ENCODE measurements at places on chromosomes 2 and 18. TPM values are rescaled to one million over a fixed set of nuclear protein-coding genes. Genes with fewer than 3 reads are reported as not detected.

The KANSL3 gene
- 13.5 TPM for total RNA-seq

The CDKL4 gene
- 2.1 TPM for total RNA-seq

The VIL1 gene
- 0.59 TPM for total RNA-seq

The PARD3B gene
- total RNA-seq, result 35.8 TPM

The ATP8B1 gene
- 21.5 TPM for total RNA-seq

The ANKRD30BL gene
- 1.2 TPM for total RNA-seq

The ARHGAP15 gene
- 0.88 TPM for total RNA-seq

The MYCN gene
- total RNA-seq, result not detected

The FAHD2B gene
- total RNA-seq, result 35.5 TPM

The RESP18 gene
- total RNA-seq, result not detected

The MSTN gene
- 1.9 TPM for total RNA-seq

The MAPK4 gene
- 1.2 TPM for total RNA-seq

The AQP4 gene
- total RNA-seq, result not detected

The EN1 gene
- total RNA-seq, result not detected

The DSEL gene
- 8.8 TPM for total RNA-seq

The RAD51AP2 gene
- total RNA-seq, result not detected

The GCG gene
- not detected for total RNA-seq

The COL4A3 gene
- total RNA-seq, result 0.76 TPM

The UBR3 gene
- total RNA-seq, result 40.0 TPM

The GAD1 gene
- 1.6 TPM for total RNA-seq

The CGREF1 gene
- 7.7 TPM for total RNA-seq

The PPM1G gene
- 32.6 TPM for total RNA-seq

The LRATD1 gene
- 10.2 TPM for total RNA-seq

The SP3 gene
- 359 TPM for total RNA-seq

The GPBAR1 gene
- total RNA-seq, result 1.0 TPM

The ABHD3 gene
- 17.2 TPM for total RNA-seq

The GALNT3 gene
- total RNA-seq, result 17.7 TPM

The AKAIN1 gene
- not detected for total RNA-seq

The GCA gene
- total RNA-seq, result 24.5 TPM

The KLHL29 gene
- total RNA-seq, result 12.4 TPM

The RALBP1 gene
- total RNA-seq, result 35.1 TPM

The IL37 gene
- total RNA-seq, result not detected

The HOXD12 gene
- not detected for total RNA-seq

The HOXD8 gene
- 49.8 TPM for total RNA-seq

The STAT4 gene
- 2.3 TPM for total RNA-seq

The PRPF40A gene
- 80.1 TPM for total RNA-seq

The TUBB8B gene
- total RNA-seq, result 0.76 TPM

The DSG1 gene
- total RNA-seq, result not detected

The CTAGE1 gene
- not detected for total RNA-seq

The MOCOS gene
- total RNA-seq, result not detected

The SNRPD1 gene
- 31.9 TPM for total RNA-seq

The HRH4 gene
- total RNA-seq, result 0.55 TPM

The CIB4 gene
- not detected for total RNA-seq

The C2orf81 gene
- total RNA-seq, result 2.1 TPM

The VRK2 gene
- total RNA-seq, result 17.1 TPM

The BCL2 gene
- 17.9 TPM for total RNA-seq

The GAL3ST2 gene
- 0.21 TPM for total RNA-seq

The SLC11A1 gene
- total RNA-seq, result 0.26 TPM

The C1QL2 gene
- total RNA-seq, result not detected

All from uterus (tissue), 4 donors.